Stimulated activated CD4-positive, alpha-beta T cell treated with anti-CD3 and anti-CD28 coated beads, Interleukin-12 subunit alpha, Interleukin-12 subunit beta, amount 100 ng/mL, for 48 hours (primary cell): ENCODE measurements at places on chromosomes 4 and X.

DNA sequence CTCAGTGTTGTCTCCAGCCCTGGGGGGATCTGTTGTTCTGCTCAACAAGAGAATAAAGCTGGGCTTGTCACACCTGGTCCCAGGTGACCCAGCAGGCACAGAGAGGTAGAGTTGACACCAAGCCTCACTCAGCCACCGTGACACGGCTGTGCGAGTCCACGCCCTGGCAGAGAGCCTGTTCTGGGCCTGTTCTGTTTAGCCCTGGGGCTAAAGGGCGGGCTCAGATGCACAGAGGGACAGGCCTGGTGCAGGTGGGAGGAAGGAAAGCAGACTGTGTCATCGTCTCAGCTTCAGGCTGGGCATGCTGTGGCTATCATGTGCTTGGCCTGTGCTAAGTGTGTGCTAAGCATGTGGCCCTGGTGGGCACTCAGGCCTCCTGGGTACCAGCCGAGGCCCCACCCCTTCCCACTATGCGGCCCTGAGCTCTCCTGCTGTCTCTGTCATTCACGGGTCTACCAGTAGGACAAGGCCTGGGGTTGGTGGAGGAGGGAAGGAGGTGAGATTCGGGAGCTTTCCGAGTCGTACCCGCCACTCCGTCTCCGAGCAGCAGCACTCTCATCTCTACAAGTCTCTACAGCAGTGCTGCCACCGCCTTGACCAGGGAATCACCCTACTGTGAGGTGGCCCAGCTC, 10.8 kb downstream of the WFS1 start:
- DNase-seq = no peak

DNA sequence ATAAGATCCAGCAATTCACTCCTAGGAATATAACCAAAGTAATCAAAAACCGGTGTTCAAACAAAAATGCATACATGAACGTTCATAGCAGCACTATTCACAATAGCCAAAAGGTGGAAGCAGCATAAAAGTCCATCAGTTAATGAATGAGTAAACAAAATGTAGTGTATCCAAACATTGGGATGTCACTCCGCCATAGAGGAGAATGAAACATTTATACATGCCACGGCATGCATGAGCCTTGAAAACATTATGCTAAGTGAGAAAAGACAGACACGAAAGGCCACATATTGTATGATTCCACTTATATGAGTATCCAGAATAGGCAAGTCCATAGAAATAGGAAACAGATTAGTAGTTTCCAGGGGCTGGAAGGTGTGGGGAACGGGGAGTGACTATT, 11.0 kb upstream of the PDLIM3 start:
- no peak for DNase-seq

DNA sequence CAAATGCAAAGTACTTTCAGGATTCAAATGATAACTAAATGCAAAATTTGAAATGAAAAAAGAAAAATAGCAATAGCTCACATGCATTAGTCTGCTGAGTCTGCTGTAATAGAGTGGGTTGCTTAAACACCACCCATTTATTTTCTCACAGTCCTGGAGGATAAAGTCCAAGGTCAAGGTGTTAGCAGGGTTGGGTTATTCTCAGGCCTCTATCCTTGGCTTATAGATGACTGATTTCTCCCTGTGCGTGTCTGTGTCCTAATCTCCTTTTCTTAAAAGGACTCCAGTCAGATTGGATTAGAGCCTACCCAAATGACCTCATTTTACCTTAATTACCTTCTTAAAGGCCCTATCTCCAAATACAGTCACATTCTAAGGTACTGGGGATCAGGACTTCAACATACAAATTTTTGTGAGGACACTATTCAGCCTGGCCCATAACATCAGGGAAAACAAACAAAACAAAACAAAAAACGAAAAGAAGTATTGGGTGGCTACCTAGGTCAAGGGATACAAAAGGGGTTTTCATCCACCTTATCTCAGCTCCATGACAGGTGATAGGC, 6.3 kb upstream of the TBL1X start:
- DNase-seq = no peak

GRCh38 chr4:71550220-71551165, 211.7 kb downstream of the SLC4A4 start:
- no peak for DNase-seq

GRCh38 chrX:87728459-87728858, 210.9 kb downstream of the KLHL4 start:
- no peak for DNase-seq
